RWPE1 (cell line): ENCODE measurements at places on chromosomes 7 and 10.
A peak's percentile ranks its signal among the peaks of the same experiment; 100 is the strongest.

GRCh38 chr10:131001438-131001837, 310.1 kb downstream of the TCERG1L start:
- no peak for DNase-seq

DNA sequence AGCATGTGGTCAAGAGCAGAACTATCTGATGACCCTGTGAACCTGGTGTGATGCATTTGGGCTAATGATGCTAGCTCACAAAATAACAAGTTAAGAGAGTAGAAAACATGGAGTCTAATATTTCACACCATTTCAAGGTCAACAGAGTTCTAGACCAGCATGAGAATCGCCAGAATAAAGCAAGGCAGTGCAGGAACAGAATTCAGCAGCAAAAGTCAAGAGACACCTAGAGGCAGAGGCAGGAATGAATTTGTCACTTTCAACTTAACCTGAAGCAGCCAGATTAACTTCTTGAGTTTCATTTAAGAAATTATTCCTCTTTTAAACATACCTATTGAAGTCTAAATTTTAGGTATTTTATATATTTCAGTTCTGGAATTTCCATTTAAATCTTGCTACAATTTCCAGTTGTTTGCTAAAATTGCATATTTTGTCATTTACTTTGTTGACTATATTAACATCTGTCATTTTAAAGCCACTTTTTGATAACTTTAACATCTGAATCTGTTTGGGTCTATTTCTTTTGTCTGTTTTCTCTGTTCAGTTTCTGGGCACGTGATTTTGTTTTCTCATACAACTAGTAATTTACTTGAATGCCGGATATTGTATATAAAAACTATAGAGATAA, 44.2 kb upstream of the PRSS58 start:
- DNase-seq = peak; percentile 13

DNA sequence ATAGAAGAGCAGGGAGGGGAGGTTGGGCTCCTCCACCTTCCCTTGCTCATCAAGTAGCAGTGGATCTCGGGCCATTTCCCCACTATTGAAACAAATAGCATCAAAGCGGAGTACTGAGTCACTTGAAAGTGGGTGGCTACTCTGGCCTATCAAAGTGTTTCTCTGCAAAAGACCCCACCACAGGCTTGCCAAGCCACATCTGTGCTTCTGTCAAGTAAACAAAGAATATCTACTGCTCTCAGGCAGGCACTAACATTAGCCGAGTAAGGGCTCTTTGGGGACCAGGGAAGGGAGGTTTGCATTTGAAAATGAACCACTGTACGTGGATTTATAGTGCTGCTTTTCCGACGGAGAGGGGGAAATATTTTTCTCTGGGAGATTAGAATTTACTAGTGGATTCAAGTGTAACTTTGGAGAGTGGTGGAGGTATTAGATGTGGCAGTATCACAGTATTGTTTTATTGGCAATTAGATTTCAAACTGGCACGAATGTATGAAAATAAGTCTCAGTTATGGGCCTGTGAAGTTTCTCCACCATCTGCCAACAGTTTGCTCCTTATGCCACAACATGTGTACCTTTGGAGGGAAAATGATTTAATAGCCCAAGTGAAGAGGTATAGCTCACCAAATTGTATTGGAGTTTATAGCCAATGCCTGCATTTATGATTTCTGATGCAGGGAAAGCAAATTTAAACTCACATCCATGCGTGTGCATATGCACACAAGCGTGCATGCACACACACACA, 97.5 kb downstream of the RPS24 start:
- no peak for DNase-seq

DNA sequence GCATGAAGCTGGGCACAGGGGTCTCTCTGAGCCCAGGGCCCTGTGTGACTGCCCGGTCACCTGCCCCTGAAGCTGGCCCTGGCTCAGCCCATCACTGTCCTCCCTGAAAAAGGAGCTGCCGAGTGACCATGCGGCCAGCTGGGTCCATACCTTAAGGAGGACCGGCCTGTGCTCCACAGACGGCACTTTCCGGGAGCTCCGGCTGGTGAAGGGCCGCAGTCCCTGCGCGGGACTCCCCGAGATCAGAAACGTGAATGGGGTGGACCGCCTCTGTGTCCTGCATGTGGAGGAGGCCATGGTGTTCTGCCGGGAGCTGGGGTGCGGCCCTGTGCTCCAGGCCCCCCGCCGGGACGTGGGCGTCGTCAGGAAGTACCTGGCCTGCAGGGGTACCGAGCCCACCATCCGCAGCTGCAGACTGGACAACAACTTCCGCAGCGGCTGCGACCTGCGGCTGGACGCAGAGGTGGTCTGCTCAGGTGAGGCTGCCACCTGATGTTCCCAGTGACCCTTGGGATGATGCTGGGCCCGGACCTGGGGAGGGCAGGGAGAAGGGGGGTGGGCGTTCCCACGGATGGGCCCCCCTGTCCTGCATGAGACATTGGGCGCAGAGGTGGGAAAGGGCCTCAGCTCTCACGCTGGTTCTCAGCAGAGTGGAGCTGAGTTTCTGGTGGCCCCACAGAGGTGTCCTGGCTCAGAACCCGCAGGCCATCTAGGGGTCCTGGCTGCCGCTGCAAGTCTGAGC, 3.5 kb downstream of the SCART1 start:
- no peak for DNase-seq

DNA sequence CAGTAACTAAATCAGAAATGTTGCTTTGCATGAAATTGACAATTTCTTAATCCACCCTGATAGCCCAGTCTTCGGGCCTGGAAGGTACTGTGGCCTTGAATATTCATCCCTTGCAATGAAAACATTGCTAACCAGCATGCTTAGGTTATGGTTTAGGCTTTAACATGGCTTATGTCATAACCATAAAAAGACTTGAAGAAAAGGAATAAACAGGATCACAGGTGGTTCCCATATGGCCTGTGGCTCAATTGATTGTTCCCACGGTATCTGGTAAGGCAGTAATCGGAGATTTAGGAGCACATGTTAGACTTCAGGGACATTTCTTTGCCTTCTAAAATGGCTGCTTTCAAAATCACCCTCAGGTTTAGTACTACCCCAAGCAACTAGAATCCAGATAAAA, 139.5 kb downstream of the ST7 start:
- no peak for DNase-seq

GRCh38 chr10:122163174-122164022, 107.7 kb upstream of the BTBD16 start:
- no peak for DNase-seq

DNA sequence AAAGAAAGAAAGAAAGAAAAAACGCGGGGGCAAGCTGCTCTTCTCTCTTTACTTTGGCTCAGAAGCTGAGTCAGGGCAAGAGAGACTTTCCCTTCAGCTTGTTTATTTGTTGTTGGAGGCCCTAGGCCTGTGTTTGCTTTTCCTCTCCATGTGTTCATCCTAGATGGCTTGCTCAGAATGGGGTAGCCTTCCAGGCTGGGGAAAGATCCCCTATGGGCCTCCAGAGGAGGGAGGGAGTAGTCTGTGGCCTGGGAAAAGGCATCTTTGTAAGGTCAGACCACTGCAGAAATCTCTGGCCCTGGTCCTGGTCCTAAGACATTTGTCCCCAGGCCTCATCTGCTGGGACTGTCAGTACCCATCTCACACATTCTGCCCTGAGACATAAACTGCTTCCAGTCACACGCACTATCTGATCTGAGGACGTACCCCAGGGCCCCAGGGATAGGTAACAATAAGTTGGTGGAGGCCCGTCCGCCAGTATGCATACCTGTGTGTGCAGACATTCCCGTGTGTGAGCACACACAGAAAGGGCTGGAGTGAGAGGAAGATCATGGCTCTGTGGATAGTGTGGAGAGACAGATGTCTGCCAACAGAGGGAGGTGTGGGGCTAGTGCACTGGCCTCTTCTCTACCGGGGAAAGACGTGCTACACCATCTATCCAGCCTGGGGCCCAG, 4.9 kb upstream of the SCD start:
- DNase-seq = peak; percentile 88

GRCh38 chr7:31102151-31102972, 50.3 kb downstream of the ADCYAP1R1 start:
- no peak for DNase-seq

GRCh38 chr10:44982496-44982895, 3.9 kb upstream of the DEPP1 start:
- no peak for DNase-seq

DNA sequence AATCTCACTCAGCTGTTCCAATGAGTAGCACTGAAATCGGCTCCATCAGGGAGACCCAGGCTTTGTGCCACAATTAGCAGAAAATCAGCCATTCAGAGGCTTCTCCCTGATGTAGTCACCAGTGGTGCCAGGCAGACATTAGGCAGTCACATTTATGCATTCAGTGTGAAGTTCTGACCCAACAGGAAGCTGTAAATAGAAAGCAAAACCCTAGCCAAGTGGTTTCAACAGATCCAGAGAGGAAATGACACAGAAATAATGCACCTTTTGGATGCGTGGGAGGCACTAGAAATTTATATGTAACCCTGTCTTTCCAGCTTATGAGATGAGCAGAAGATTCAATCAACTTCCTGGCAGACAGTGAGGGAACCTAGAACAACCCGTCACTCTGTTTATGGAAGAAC, 186.4 kb downstream of the PDE1C start:
- peak; percentile 29 for DNase-seq

DNA sequence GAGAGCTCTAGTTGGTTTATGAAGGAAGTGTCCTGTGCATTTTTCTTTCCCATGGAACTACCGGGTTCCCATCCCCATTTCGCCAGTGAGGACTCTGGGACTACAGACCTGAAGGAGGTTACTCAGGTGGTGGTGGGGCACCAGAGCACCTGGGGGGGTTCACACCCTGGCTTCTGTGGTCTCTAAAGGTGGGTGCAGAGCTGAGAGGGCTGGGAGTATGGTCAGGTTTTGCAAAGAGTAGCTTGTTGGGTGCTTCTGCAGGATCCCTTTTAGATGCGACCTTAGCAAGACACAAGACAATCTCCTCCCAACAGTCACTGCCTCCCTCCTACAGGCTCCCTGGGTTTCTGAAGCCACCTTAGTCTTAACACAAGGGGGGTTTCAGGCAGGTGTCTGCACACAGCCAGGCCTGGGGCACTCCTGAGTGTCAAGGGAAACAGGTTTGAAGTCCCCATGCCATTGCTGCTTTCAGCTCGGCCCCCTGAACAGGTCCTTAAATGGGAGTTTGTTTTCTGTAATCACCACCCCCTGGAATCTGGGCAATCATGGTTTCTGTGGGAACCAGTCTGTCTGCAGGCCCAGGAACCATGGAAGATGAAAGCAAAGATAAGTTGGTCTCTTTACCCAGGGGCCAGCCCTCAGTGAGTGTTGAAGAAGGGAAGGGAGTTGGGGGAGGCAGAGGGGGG, 9.9 kb upstream of the CXCL12 start:
- DNase-seq = no peak
